ENCODE measurements at places on chromosomes 16 and 17. TPM values are rescaled to one million over a fixed set of nuclear protein-coding genes. Genes with fewer than 3 reads are reported as not detected.

Gene OR4D1
- total RNA-seq = not detected

Gene FBXW10B
- 1.5 TPM for total RNA-seq

Gene RPH3AL
- total RNA-seq = 1.3 TPM

Gene OGFOD3
- 25.0 TPM for total RNA-seq

Gene TBCD
- total RNA-seq = 129 TPM

Gene HOXB8
- total RNA-seq = 13.1 TPM

Gene MKS1
- 28.1 TPM for total RNA-seq

Gene CRK
- total RNA-seq = 86.5 TPM

Gene PLCG2
- 5.6 TPM for total RNA-seq

Gene RNF135
- 8.2 TPM for total RNA-seq

Gene SUMO2
- total RNA-seq = 703 TPM

Gene ECI1
- 55.3 TPM for total RNA-seq

Gene NEK8
- total RNA-seq = 3.9 TPM

Gene KRTAP4-3
- total RNA-seq = not detected

Gene NSRP1
- total RNA-seq = 50.5 TPM

Gene SLC47A1
- 1.9 TPM for total RNA-seq

Gene MYH1
- total RNA-seq = 0.46 TPM

Gene ADAM11
- total RNA-seq = 0.59 TPM

Gene HSPB9
- not detected for total RNA-seq

Gene KRT28
- not detected for total RNA-seq

Gene PRSS22
- not detected for total RNA-seq

Gene CD7
- total RNA-seq = not detected

Gene ATP2A1
- 3.0 TPM for total RNA-seq
